ENCODE measurements at places on chromosomes 16 and 17.

- peak; percentile 53 for DNase-seq
Measured at GRCh38 chr17:7323731-7324437, 5.3 kb downstream of the NEURL4 start.

DNA sequence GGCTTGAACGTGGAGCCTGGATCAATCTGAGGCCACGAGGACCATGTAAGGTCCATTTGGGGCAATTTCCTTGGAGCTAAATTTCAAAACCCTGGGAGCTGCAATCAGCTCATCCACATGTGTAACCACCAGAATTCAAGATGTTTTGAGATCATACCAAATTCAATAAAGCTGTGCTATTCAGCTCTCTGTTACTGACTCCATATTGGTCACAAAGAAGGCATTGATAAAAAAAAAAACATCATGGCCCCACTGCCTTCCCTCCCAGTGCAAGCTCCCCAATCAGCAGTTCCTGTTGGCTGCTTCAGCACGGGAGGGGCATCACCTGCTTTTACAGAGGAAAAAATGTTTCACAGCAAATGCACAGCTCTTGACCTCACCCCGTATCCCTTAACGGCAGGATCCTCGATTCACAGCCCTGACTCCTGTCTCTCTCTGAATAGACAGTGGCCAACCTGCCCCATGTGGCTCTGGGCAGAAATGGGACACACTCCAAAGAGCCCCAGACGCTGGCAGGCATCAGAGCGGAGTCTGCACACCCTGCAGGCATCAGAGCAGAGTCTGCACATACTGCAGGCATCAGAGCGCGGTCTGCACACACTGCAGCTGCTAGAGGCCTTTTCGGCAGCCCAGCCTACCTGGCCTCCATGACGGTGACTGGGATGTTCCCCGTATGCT, 37.1 kb downstream of the FANCA start:
- no peak for DNase-seq

- no peak for DNase-seq
Measured at GRCh38 chr17:10036511-10037061, 131.5 kb upstream of the RCVRN start.

- DNase-seq, result no peak
Measured at GRCh38 chr16:27273330-27273669, 4.7 kb upstream of the NSMCE1 start.

DNA sequence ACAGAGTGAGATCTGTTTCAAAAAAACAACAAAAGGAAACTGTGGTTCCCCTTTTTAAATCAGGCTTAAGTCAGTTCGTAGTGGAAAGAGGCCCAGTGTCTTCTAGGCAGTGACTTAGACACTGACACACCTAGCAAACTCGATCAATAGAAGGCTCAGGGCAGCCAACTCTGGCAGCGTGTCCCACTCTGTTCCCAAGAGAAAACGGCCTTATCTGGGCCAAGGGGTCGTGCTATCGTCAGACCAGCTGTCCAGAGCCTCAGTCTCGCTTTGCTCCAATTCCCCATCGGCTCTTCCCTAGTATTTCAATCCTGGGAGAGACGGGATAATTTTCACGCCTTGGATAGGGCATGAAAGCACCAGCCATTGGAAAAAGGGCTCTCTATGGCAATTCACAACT, 72.9 kb downstream of the SLC5A11 start:
- DNase-seq, result no peak

- DNase-seq, result no peak
Measured at GRCh38 chr17:19339341-19339815, 23.1 kb downstream of the B9D1 start.

DNA sequence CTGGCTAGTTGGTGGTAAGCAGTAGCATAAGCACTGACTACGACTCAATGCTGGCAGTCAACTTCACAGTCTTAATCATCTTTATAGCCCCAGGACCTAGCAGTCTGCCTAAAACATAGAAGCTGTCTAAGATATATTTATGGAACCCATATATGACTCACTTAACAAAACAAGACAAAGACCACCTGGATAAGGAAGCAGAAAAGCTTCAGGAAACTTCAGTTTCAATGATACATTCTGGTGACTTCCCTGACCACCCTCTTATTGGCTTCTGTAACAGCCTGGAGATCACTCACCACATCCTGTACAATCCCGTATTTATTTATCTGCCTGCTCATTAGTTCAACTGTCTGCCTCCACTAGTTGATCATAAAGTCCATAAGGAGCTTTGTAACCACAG, 95.5 kb downstream of the PMP22 start:
- no peak for DNase-seq

Measured in NCI-H1694 (cell line).